GM04504 (cell line): ENCODE measurements at places on chromosomes 2 and 18.

GRCh38 chr2:127527001-127527804 is 914 bp upstream of the IWS1 start:
- DNase-seq: no peak

- no peak for DNase-seq
Measured at GRCh38 chr18:63003899-63004298, 288.6 kb downstream of the PHLPP1 start.

GRCh38 chr2:168166902-168167510 is 80.4 kb downstream of the STK39 start:
- no peak for DNase-seq

- no peak for DNase-seq
Measured at GRCh38 chr18:43587538-43588153, 310.4 kb upstream of the SYT4 start.

DNA sequence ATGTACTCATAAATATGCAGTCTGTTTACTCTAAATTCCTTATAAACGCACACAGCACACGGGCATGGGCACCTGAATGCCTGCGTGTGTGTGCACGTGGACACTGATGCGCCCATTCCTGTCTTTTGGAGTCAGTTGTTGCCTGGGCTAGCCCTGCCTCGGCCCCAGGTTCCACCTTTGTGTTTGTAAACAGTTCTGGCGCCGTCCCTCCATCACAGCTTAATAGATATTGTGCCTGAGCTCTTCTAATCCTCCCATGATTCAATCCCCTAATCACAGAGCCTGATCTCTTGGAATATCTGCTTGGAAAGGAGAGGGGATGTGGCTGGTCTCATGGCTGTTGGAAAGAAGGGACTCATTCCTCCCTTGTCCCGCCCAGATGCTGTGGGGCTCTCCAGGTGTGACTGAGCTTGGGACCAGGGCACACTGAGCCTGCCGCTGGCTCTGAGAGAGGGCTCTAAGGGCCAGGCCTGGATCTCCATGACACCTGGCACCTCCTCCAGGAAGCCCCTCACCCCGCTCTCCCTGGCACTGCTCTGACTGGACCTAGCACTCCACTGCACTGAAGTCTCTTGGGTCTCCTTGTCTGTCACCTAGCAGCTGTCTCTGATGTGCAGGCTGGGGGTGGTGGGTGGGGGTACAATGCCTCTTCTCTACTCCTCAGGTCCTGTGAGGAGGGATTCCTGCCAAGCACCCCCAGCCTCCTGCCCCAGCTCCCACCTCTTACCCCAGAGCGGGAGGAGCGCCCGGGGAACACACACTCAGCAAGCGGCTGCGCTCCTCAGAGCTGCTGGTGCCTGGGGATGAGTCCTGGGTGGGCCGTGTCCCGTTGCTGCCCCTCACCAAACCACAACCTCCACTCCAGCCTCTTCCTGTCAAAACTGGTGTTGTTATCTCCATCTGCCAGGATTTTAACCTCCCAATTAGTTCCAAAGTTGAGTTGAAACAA is 181.3 kb downstream of the INHBB start:
- DNase-seq: no peak

DNA sequence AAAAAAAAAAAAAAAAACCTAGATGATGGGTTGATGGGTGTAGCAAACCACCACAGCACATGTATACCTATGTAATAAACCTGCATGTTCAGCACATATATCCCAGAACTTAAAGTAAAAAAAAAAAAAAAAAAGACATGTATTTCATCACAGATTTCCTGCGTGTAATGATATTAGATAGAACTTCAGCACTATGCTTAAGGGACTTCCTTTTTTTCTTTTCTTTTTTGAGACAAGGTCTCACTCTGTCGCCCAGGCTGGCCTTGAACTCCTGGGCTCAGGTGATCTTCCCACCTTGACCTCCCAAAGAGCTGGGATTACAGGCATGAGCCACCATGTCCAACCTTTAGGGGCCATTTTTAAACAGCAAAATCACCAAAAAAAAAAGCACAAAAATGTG is 42.0 kb downstream of the NEURL3 start:
- DNase-seq: no peak

DNA sequence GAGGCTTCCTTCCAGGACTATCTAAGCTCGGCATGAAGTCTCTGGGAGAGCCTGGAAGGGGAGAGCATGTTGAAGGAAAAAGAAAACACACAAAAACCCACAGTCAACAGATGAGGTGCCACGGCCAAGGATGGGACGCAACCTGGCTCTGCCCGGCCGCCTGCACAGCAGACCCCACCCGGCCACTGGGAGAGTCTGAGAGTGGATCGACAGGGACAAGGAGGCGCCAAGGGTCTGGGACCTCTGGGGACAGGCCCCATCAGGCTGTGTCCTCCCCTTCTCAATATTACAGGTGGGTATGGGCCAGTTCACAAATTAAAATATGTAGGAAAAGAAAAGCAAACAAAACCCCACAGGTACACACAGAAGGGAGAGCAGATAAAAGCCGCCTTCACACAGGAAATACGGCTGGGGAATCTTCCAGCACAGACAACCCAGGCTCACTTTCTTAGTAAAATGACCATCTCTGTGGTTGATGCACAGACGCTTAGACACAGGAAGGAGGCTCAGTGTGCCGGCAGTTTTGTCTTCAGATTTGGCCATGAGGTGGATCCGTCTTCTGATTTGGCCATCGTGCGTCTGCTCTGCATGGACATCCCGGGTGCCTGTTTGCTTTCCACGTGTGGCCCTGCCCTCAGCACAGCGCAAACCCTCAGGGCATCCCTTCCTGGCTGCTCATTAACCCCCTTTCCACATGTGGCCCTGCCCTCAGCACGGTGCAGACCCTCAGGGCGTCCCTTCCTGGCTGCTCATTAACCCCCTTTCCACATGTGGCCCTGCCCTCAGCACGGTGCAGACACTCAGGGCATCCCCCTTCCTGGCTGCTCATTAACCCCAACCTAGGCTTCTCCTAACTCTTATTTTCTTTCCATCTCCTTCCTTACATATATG is 138.4 kb downstream of the EIPR1 start:
- no peak for DNase-seq

- DNase-seq: no peak
Measured at GRCh38 chr2:105645938-105646773, 98.6 kb upstream of the NCK2 start.

DNA sequence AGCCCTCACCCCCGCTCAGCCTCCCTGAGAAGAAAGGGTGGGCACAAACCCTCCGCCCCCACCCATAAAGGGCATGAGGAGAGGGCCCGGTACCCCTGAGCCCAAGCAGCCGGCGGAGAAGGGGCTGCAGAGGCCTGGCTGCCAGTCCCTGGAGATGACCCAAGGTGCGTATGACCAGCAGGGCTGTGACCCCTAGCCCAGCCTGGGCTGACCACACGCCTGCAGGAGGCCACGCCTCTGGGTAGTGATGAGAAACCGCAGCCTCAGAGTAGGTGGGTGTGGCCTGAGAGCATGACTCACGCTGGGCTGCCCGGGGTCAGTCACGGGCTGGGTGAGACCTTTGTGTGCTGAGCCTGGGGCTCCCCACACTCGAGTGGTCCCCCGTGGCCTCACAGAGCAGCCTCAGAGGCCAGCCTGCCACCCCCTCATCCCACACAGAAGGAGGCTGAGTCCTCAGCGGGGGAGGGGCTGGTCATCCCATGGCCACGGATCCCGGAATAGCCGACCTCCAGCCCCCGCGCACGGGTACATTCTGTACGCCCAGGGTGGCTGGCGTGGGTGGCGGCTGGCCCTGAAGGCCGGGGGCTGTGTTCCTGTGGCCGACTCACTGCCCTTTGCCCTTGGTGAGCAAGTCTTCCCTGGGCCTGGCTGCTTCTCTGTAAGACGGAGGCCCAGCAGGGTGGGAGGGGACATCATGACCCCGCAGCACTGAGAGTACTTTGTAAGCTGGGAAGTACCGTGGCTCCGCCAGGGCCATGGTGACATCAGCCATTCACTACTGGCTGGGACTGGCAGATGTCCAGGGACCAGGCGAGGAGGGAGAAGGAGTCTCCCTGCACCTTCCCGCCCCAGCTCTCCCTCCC is 110.8 kb upstream of the OTOS start:
- peak; percentile 59 for DNase-seq
